Stimulated activated CD8-positive, alpha-beta memory T cell treated with anti-CD3 and anti-CD28 coated beads, Interleukin-7, amount 100 ng/mL, for 1 hour (primary cell): ENCODE measurements at places on chromosomes 1 and 21.

GRCh38 chr1:236509647-236510401 is 14.0 kb upstream of the LGALS8 start:
- DNase-seq, result no peak

- no peak for DNase-seq
Observed at GRCh38 chr1:69090752-69091151, 477.0 kb upstream of the LRRC7 start.

DNA sequence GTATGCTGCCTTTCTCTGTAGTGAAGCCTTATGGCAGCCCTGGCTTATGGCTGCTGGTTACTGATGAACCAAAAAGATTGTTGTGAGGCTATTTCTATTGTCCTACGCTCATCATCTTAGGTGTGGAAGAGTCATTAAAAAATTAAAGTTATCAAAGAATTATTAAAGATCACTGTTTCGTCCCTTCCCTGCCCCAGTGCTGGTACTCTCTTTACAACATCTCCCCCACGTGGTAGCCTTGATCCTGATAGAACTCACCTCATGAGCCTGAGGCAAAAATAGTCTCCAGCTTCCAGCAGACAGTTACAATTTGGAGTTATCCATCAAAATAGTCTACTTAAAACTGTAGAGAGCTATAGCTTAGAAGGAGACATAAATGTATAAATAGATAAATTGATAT is 201.5 kb downstream of the S1PR1 start:
- DNase-seq, result no peak

- DNase-seq, result no peak
Observed at GRCh38 chr1:210754878-210755665, 378.9 kb downstream of the KCNH1 start.

- no peak for DNase-seq
Observed at GRCh38 chr1:77394166-77394565, 112.3 kb downstream of the AK5 start.

- no peak for DNase-seq
Observed at GRCh38 chr1:2045468-2046173, 4.6 kb upstream of the PRKCZ start.

DNA sequence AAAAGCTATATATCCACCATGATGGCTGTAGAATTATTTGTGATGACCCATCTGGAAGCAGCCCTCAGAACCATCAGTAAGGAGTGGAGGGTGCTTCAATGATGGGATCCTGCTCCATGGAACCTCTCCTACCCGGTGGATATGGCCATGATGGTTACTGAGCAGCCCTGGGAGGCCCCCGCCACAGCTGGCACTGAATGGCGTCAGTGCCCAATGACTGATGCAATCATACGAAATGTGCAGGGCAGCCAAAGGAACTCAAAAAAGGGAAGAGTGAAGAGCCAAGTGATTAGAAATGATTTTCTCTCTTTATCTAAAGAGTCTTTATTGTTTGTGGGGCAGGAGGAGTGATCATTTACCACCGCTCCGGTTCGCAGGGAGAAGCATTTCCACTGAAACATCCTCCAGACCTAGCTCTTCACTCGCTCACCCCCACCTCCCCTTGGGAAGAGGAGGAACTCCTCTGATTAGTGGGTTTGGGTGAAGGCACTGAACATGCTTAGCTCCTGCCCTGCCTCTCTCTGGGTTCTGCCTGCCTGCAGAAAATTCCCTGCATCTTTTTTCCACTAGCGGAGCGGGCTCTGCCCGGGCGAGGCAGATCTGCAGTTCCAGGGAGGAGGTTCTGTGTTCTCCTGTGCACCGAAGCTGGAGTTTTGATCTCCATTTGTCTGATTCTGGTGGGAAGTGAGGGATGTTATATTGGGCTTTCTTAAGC is 260.3 kb downstream of the GRIK3 start:
- no peak for DNase-seq

GRCh38 chr1:206686478-206687249 is 2.0 kb downstream of the MAPKAPK2 start:
- DNase-seq, result no peak

- no peak for DNase-seq
Observed at GRCh38 chr1:246617156-246617555, 50.9 kb downstream of the CNST start.

DNA sequence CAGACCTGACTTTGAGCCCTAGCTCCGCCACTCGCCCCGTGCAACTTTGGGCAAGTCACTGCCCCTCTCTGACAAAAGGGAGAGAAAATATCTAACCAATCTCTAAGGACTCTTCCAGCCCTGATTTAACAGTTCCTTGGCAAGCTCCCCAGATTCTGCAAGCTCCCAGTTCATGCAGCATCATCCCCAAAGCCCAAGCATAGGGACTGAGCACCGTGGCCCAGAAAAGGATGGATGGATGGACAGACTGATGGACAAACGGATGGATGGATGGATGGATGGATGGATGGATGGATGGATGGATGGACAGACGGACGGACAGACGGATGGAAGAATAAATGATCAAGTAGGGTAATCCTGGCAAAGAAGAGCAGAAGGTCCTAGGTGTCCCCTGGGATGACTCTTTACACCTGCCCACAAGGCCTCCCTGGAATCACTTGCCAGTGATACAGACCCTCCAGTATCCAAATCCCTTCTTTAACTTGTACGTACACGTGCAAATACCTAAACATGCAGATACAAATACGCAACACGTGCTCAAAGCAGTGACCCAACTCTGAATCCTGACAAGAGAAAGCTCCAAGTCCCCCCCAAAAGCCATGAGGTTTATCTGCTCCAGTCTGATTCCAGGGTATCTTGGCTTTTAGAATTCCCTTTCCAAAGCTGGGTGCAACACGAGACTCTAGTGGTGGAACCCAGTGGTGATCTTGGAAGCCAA is 16.0 kb downstream of the IFFO2 start:
- DNase-seq, result no peak

DNA sequence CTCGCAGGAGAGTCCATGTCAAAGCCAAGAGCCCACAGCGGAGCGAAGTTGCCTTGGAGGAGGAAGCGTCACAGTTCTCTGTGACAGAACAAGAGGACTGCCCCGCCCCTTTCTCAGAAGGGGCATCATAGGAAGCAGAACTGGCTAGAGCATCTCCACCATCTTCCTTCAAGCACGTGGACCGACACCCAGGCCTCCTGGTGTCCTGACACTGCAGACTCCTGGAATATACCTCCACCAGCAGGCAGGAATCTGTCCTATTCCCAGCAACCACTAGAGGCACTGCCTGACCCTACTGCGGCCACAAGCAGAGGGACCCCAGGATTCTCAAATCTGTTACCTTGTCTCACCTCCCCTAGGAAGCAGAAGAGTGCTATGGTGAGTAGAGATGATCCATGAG is 37.8 kb downstream of the GPA33 start:
- DNase-seq, result no peak

DNA sequence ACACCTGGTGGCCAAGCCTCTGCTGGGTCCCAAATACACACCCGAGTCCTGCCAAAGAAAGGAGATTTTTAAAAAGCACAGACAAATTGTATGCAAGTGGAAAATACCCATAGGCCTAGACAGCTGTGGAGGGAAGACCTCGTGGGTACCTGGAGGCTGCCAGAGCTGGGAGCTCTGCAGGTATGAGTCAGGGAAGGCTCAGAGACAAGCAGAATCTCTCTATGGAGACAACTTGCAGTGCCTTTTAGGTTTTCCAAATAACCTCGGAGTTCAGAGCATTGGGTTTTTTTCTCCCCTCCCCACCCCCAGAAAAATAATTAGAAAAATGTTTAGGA is 127.7 kb downstream of the EDEM3 start:
- no peak for DNase-seq

- DNase-seq, result peak; percentile 41
Observed at GRCh38 chr21:33374450-33375096, 28.6 kb upstream of the IFNGR2 start.

- no peak for DNase-seq
Observed at GRCh38 chr1:111561328-111561727, 57.9 kb upstream of the ADORA3 start.

- DNase-seq, result no peak
Observed at GRCh38 chr1:117587499-117588356, 18.1 kb upstream of the TENT5C start.

DNA sequence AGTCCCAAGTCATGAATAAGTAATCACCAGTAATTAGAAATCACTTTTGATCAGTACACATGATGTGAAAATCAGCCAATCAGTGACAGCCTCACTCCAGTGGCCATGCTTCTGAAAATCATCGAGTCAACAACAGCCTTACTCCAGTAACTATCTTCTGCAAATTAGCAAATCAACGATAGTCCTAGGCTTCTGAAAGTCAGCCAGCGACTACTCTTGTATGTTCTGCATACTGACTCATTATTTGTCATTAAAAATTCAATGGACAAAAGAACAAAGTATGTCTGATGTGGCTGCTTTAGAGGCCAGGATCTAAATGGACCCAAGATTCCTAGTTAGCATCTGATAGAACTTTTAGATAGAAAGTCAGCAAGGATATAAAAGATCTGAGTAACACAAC is 102.5 kb downstream of the GPR52 start:
- DNase-seq, result no peak

DNA sequence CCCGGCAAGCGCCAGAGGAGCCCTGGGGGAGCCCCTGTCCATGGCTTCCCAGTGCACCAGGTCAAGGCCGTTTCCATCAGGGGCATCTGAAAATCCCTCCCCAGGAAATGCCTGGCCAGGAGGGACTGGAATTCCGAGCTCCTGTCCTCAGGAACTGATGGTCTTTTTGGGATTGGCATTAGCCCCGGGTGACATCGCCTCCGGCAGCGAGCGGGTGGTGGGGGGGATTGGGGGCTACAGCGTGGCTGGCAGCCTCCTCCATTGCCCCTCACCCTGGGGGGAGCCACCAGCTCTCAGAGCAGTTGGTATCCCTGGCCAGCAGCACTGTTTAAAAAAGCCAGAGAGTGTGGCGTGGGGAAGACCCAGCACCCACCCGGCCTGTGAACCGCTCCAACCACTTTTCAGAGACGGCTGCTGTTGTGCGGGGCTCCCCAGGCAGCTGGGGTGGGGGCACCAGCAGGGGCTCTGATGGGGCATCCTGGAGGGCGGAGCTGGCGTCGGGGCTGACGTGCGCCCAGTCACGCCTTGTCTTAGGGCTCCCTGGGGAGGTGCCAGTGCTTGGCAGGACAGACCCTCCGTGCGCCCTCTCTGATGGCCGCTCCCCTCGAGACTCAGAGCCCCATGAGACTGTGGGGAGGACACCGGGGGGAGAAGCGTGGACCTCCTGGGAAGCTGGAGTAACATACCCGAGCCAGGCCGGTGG is 62.9 kb upstream of the TTC34 start:
- no peak for DNase-seq

DNA sequence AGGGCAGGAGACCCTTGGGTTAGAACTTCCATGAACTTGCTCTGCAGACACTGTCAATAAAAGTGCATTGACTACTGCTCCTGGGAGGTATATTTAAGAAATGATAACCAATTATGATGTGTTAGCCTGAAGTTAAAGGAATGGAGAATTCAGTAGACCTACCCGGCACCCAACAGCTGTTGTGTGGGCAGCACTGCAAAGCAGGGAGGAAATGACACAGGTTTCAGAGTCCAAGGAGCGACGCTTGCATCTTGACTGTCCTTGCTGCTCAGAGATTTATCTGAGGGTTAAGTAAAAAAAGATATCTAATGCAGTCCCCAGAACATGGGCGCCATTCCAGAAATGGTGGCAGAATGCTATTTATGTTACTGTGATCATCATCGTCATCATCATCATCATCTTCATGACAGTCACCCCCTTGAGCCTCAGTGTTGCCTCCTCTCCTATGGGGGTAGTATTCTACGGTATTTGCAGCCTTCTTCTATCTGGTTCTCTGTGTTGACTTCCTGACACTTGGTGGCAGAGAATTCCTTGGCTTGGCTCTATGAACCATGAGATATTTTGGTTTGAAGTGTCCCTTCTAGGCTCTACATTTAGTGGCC is 225.9 kb downstream of the KAZN start:
- no peak for DNase-seq

DNA sequence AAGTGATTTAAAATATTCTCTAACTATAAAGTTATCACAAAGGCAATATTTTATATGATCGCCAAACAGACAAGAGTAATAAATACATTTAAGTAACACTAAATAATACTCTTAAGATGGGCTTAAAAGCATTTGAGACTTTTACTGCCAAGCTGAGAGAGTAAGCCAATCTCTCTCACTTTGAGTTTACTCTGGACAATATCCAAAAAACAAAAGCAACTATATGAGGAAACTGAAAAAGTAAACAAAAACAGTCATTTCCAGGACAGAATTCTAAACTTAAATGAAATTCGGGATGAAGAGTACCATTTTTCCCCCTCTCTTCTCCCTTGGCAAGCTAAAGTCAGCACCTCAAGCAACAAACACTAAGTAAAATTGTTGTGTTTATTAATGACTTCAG is 173.2 kb downstream of the COP1 start:
- no peak for DNase-seq

DNA sequence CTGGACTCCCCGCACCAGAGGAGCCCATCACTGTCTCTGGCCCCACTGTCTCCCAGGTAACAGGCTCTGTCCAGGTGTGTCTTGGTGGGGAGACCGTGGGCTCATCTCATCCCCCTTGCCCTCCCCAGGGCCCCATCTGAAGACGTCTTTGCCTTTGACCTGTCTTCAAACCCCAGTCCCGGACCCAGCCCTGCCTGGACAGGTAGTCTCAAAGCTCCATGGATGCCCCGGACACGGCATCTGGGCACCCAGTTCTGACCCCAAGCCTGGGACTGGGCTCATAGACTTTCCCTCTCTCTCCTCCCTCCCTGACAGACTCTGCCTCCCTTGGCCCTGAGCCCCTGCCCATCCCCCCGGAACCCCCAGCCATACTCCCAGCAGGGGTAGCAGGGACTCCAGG is 6.3 kb upstream of the CATSPER4 start:
- DNase-seq, result no peak

DNA sequence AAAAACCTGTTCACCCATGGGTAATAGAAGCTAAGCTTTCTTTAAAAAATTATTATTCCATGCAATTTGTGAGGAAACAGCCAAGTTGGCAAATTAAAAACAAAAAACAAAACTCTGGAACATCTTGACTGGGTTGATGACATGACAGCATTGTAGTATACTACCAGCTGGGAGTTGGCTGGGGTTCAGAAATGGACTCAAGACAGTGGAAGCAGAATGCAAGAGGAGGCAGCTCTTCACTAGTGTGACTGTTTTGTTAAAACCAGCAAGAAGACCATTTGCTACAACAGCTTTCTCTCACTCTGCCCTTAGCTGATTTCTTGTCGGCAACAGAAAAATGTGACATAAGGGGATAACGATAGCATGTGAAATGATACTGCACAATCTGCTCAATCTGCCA is 1298.9 kb upstream of the ADGRL4 start:
- no peak for DNase-seq

DNA sequence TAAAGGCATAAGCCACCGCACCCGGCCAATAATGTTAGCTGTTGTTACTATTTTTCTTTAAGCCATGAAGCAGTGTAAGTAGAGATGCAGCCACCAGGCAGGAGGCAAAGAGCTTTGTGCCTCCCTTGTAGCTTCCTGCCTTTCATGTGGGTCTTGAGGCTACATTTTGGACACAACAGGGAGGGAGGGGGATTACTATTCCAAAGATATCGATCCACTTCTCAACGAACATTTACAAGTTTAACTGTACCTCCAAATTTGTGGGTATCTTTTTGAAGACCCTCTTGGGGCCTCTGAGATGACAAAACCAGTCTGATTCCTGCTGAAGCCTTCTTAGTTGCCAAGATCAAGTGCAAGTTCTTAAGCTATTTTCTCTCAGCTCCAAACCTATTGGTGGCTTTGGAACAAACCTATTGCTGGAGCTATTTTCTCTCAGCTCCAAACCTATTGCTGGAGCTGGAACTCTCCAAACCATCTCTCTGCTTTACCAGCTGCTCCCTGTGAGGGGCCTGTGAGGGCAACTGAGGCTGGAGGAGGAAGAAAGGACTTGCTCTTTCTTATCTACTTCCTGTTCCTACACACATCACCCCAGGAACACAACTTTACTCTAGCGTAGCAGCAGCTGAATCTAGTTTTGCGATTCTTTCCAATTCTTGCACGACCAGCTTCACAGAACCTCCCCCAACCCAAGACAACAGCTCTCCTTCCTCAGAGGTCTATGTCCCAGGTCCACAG is 16.1 kb upstream of the RCAN3 start:
- no peak for DNase-seq
